Activated naive CD4-positive, alpha-beta T cell (primary cell): ENCODE measurements at places on chromosomes 6 and 20.

DNA sequence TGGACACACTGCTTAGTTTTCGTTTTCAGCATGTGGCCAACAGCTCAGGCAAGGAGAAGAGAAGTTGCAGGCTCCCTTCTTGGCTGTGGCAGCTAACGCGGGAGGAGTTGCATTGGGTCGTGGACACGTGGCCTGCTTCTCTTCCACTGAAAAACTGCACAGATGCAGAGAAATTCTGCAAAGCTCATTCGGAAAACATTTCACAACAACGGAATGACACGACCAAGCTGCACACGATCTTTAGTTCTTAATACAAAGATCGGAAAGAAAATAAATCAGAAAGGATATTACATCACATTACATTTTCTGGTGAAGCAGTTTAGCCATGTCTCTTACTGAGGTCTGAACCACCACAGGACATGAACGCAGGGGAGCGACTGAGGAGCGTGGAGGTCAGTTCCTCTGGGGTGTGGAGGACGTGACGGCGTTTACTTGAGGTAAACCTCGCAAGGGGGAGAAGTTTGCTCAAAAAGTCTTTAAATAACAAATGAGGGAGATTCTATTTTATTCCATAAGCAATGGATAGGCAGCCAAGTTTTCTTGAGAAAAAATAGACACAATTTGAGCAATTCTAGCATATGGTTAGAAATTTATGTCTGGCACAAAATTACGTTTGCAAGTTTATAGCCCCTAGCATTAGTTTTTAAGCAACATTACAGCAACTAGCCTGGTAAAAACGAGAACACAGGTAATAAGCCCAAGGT, 178.3 kb downstream of the THBS2 start:
- no peak for DNase-seq

GRCh38 chr6:83613378-83613777, 95.5 kb downstream of the SNAP91 start:
- no peak for DNase-seq

DNA sequence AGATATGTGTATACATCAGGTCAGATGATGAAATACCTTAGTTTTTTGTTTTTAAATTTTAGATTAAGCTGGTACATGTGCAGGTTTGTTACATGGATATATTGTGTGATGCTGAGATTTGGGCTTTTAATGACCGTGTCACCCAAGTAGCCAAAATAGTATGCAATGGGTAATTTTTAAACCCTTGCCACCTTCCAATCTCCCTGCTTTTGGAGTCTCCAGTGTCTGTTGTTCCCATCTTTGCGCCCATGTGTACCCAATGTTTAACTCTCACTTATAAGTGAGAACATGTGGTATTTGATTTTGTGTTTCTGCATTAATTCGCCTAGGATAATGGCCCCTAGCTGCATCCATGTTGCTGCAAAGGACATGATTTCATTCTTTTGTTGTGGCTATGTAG, 45.8 kb downstream of the TNFAIP3 start:
- no peak for DNase-seq

- no peak for DNase-seq
These were observed 17.8 kb downstream of the BTBD3 start for GRCh38 chr20:11935212-11936154.

- no peak for DNase-seq
These were observed 52.2 kb upstream of the TTPAL start for GRCh38 chr20:44423480-44423879.

DNA sequence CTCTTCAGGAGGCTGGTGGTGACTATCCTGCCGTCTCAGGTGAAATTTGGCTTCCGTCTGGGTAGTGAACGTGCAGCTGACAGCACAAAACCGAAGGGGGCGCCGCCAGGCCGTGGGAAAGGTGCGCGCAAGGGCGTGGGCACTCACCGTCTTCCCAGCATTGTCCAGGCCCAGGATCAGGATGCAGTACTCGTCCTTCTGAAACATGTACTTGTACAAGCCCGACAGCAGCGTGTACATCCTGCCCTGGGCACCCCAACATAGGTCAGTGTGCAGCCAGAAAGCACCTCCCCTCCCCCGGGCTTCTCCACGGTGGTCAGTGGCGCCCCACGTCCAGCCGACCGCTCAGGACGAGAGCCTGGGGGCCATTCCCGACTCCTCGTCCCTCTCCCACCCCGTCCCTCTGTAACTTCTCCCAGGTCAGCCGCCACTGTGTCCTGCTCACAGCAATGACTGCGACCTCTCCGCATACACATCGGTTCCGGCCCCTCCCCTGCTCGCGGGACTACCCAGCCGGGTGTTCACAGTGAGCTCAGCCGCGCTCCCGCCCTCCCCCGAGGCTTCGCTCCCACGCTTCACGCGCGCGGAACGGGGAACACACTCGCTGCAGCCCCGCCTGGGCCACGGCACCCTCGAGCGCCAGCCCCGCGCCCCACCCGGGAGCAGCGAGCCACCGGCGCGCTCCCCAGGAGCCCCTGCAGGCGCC, 771 bp downstream of the ARFRP1 start:
- DNase-seq, result no peak

GRCh38 chr6:166466178-166467122, 83.7 kb upstream of the MPC1 start:
- DNase-seq, result no peak

DNA sequence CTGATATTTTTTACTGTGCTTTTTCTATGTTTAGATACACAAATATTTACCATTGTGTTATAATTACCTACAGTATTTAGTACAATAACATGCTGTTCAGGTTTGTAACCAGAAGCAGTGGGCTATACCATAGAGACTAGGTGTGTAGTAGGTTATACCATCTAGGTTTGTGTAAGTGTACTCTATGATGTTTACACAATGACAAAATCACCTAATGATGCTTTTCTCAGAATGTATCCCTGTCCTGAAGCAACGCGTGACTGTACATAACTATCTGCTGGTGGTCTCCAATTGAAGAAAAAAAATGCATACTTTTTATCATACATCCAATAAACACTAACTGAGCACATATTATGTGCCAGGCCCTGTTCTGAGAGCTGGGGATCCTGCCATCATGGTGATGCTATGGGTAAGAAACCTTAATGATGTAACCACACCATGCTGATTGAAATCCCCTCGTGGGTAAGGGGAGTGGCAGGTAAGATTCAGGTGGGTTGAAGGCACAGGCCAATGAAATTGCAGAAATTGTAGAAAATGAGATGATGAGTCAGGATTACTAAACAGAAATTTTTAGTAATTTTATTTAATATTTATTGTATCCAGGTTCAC, 76.8 kb downstream of the FYN start:
- DNase-seq, result no peak

- no peak for DNase-seq
These were observed 916 bp upstream of the SUN5 start for GRCh38 chr20:33005132-33005566.

DNA sequence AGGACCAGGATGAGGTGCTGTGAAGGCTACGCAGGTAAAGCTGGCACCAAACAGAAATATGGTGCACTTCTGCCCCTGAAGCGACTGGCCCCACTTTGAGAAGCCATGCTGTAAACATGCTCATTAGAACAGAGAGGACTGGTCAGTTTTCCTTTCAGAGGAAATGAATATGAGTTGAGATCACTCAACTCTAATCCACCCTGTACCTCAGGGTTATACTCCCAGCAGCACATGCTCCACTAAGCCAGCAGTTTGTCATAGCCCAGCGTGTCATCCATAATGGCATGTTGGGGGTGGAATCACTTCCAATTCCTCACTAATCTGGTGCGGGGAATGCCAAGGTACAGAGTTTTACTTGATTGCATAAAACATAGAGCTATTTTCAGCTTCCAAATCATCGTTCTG, 98.1 kb downstream of the HIVEP2 start:
- DNase-seq, result no peak
